ENCODE measurements at places on chromosomes 11 and 22.

DNA sequence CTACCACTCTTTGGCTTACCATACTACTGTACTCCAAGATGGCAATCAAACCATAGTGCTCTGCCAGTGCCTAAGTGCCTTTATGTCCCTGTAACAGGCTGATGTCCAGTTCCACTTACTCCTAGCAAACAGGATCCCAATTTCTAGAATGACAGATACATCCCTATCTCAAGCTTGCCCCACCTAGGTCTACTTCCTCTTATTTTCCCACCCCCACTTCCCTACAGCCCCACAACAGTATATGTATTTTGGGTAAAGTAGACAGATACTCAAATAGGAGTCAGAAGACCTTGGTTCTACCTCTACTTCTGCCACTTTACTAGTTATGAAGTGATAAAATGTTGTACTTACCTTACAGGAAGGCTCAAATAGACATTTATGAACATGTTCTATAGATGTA is 24.1 kb downstream of the SIK3 start:
- no peak for DNase-seq

GRCh38 chr22:43206509-43207161 is 19.7 kb upstream of the TTLL12 start:
- no peak for DNase-seq

DNA sequence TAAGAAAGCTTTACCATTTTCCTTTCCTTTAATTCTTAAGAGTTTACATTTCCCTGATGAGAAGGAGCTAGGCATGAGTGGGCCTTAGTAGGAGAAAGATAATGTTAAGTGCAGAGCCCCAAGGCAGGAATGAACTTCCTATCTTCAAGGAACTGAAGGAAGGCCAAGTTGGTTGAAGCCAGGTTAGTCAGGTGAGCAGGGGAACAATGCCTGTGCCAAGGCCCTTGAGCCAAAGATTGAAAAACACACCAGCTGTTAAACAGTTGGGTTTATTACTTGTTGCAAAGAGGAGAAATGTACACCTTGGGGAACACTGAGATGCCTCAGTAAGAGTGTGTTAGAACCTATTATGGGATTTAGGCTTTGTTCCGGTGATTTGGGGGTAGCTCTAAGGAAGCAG is 10.0 kb downstream of the CNTF start:
- DNase-seq: no peak

GRCh38 chr11:68521969-68522652 is 61.6 kb downstream of the PPP6R3 start:
- DNase-seq: no peak

- DNase-seq: no peak
Observed at GRCh38 chr11:120334894-120335462, 1.2 kb upstream of the ARHGEF12 start.

GRCh38 chr11:6632116-6633073 is 13.2 kb upstream of the TPP1 start:
- DNase-seq: no peak

DNA sequence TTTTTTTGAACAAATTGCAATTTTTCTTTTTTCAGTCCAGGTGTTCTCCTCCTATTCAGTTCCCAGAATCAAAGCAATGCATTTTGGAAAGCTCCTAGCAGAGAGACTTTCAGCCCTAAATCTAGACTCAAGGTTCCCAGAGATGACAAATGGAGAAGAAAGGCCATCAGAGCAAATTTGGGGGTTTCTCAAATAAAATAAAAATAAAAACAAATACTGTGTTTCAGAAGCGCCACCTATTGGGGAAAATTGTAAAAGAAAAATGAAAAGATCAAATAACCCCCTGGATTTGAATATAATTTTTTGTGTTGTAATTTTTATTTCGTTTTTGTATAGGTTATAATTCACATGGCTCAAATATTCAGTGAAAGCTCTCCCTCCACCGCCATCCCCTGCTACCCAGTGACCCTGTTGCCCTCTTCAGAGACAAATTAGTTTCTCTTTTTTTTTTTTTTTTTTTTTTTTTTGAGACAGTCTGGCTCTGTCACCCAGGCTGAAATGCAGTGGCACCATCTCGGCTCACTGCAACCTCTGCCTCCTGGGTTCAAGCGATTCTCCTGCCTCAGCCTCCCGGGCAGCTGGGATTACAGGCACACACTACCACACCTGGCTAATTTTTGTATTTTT is 6.2 kb upstream of the UBE4A start:
- DNase-seq: no peak

DNA sequence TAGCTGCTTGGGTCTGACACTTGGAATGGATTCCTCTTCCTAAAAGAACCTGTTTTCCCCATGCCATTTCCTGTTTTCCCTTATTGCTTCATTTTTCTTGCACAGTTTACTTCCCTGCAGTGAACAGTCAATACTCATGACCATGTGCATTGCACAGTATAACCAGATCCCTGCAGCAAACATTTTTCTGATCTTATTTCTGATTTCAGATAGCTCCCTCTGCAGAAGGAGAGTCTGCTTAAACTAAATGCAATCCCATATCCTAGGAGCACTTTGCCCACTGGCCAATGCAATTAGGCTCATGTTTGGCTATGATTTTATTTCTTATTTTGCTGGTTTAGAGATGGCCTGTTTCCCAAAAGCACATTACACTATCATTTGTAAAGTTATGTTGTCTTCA is 96.7 kb upstream of the CD44 start:
- DNase-seq: no peak

DNA sequence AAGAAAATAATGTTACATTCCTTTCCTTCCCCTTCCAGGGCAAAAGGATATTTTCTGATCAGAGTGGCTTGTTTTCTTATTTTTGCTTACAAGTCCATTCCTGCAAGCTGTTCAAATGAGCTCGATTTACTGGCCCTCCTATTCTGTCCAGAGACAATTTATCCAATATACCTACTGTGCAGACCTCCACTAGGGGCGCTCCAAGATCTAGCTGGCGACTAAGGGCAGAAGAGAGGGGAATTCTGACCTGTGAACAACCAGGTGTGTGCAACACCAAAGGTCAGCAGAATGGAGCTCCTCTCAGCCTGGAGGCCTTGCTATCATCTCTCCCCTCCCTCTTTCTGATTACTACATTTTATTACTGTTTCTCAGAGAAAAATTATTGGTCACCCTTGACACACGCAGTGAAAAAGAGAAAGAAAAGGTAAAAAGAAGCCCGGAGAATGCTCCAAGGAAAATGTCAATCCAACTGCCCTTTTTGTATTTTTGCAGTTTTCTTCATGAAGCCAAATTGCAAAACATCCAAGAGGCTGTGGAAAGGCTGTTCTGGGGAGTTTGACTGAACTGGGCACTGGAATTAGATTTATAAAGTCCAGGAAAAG is 3.2 kb downstream of the SEZ6L start:
- DNase-seq: no peak

- no peak for DNase-seq
Observed at GRCh38 chr11:123299721-123300120, 104.7 kb upstream of the CLMP start.

DNA sequence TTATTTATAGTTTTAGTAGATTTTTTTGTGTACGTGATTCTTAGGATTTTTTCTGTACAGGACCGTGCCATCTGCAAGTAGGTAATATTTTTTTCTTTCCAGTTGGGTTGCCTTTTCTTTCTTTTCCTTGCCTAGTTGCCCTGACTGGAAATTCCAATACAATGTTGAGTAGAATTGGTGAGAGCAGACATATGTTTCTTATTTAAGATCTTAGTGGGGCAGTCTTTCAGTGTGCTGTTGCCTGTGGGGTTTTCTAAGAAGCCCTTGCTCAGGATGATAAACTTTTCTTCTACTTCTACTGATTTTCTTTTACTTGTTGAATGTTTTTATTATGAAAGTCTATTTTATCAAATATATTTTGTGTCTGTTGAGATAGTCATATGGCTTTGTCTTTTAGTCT is 33.0 kb downstream of the ATXN10 start:
- no peak for DNase-seq

GRCh38 chr11:129323896-129324502 is 51.6 kb upstream of the BARX2 start:
- no peak for DNase-seq

DNA sequence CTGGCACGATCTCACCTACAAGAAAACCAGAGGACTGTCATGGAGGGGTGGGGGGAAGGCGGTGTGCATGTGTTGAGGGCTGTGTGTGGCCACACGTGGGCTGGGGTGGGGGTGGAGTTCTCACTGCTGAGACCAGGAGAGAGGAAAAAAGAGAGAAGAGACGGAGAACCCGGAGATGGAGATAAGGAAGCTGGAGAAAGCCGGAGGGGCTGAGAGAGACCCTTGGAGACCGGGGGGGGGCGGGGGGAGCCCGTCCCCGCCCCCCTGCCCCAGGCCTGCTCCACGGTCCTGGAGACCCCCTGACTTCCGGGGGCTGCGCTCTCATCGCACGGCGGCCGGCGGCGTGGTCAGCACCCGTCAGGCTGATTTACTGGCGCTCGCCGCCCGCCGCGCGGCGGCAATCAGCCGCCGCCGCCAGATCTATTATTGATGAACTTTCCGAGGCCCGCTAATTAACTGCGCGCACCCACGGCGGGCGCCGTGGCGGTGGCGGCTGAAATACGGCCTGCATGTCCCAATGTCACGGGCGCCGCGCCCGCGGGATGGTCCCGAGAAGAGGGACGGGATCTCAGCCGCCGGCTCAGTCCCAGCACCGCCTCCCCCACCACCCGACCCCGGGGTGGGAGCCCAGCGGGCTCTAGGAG is 187.4 kb downstream of the MN1 start:
- DNase-seq: no peak

DNA sequence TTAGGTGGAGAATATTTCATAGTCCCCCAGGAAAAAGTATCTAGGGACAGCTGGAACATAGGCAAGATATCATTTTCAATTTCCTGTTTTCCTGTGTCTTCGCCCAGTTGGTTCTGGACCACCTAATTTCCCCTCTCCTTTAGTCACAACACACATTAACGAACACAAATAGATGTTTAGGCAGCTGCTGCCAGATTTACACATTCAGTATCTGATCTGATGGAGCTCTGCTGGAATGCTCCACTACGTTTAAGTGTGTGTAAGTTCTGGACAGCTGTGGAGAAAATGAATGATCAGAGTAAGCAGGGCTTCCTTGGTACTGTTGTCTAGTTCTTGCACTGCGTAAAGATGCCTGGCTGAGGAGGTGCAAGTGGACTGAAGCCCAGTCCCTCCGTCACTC is 36.1 kb upstream of the CLPB start:
- DNase-seq: no peak

DNA sequence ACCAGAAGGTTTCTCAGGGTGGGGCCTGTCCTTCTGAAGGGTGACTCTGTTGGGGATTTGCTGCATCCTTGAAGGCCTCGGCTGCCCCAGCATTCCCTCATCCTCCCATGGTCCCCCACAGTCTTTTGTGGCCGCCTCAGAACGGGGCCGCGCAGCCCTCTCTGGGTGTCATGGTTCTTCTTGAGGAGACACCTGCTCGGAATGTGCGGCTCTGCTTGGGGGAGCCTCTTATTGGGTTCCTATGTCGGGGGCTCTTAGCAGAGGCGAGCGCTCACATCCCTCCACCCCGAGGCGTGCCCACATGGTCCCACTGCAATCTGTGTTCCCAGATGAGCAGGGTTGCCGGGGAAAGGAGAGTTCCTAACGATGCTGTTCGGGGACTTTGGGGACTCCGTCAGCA is 1008.4 kb downstream of the BRD1 start:
- no peak for DNase-seq

DNA sequence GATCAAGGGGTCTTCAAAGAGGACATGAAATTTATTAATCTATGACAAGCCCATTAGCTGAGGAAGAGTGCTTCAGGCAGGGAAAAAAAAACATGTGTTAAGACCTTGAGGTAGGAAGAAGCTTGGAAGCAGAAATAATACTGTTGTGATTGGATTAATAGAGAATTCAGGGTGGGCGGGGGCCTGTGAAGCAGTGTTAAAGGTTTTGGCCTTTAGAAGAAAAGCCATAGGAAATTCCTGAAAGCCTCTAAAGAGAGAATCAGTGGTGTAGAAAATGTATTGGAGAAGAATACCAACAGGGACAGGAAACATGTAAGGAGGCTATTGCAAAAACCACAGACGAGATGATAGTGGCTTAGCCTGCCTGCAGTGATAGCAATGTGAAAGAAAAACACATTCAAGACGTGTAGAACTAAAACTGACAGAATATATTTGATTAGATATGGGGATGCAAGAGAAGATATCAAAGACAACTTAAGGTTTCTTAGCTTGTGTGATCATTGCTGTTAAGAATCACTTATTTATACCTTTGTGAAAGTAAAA is 404.4 kb upstream of the ANO3 start:
- no peak for DNase-seq

GRCh38 chr11:70910835-70911234 is 341.5 kb downstream of the SHANK2 start:
- no peak for DNase-seq

DNA sequence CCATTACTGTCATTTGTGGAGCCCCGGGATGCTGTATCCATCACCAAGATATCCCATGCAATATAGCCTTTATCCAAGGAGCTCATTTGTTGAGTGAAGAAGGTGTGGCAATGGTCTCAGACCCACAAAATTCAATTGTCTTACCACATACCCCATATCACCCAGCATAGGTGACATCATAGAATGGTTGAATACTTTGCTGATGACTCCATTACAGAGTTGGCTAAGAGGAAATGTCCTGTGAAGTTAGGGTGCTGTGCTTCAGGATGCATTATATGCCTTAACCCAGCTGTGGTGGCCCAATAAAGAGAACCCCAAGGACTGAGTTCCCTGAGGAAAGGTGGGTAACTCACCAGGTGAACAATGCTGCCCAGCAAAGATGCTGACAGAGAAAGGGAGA is 113.7 kb downstream of the EFCAB6 start:
- DNase-seq: no peak

GRCh38 chr11:88447281-88447680 is 109.7 kb upstream of the CTSC start:
- DNase-seq: no peak

- DNase-seq: no peak
Observed at GRCh38 chr11:59152312-59152951, 9.8 kb downstream of the FAM111A start.

GRCh38 chr11:126026579-126026978 is 36.1 kb downstream of the CDON start:
- no peak for DNase-seq

- DNase-seq: no peak
Observed at GRCh38 chr22:32862936-32863661, 61.6 kb downstream of the TIMP3 start.

Data from stimulated activated CD4-positive, alpha-beta T cell treated with anti-CD3 and anti-CD28 coated beads, Interleukin-1b, Interleukin-23, amount 100 ng/mL, for 1 hour (primary cell).